Activated T-cell treated with anti-CD3 and anti-CD28 coated beads, Interleukin-2, amount 50 U/mL, for 48 hours (primary cell): ENCODE measurements at places on chromosomes 6 and 20.

DNA sequence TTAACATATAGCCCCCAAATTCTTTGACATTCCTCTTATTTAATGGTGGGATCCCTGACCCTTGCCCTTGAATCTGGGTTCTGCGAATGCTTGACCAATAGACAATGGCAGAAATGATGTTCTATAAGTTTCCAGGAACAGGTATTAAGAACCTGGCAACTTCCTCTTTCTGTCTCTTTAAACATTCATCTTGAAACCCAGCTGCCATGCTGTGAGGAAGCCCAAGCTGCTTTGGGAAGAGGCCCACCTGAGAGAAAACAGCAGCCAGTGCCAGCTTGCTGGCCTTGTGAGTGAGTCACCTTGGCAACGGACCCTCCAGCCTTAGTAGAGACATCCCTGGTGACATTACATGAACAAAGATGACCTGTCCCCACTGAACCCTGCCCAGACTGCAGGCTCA is 45.2 kb upstream of the RALY start:
- DNase-seq: no peak

GRCh38 chr6:159137676-159138075 is 31.5 kb upstream of the FNDC1 start:
- no peak for DNase-seq

DNA sequence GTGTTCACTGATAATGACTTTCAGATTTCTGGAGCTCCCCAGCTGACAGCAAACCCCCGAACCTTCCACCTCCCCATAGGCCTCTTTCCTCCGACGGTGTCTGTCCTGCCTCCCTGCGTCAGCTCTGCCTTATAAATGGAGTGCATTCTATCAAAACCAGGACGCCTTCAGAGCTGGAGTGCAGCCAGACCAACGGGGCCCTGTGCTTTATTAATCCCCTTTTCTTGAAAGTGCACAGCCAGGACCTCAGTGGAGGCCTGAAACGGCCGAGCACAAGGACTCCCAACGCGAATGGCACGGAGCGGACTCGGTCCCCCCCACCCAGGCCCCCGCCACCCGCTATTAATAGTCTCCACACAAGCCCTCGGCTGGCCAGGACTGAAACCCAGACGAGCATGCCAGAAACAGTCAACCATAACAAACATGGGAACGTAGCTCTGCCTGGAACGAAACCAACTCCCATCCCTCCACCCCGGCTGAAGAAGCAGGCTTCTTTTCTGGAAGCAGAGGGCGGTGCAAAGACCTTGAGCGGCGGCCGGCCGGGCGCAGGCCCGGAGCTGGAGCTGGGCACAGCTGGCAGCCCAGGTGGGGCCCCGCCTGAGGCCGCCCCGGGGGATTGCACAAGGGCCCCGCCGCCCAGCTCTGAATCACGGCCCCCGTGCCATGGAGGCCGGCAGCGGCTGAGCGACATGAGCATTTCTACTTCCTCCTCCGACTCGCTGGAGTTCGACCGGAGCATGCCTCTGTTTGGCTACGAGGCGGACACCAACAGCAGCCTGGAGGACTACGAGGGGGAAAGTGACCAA is 42.3 kb upstream of the NAA20 start:
- no peak for DNase-seq

DNA sequence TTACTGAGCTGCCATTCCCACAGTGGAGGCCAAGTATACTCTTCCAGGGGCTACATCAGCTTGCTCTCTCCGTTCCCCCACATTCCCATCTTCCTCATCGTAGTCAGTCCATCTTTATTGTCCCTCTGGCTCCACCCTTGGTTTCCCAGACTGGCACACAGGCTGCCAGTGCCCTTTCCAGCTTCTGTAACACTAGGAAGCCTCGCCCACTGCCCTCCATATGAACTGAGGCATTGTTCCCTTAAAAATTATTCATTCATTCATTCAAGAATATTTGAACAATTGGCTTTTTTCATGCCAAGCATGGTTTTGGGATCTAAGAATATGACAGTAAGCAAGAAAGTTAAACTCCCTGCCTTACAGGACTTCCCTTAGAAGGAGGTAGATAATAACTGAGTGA is 14.3 kb downstream of the ROS1 start:
- no peak for DNase-seq

GRCh38 chr6:130598021-130598989 is 228.9 kb upstream of the SMLR1 start:
- no peak for DNase-seq

- DNase-seq: no peak
Measured at GRCh38 chr6:132021552-132022375, 70.6 kb upstream of the CCN2 start.

DNA sequence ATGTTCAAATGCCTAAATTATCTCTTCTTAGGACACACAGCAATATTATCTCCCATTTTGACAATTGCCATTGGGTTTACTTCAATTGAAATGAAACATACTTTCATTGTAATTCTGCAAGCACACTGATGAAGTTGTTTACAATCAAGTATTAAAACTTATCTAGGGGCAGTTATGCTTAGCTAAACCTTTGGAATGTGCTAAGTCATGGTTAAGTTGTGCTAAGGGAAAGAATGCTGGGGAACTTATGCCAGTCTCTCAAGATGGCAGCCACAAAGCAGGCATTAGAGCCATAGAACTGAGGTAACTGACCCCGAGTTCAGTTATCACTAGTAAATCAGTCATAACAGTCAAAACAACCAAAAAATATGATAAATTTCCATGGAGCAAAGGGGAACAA is 59.1 kb upstream of the NT5E start:
- DNase-seq: no peak

DNA sequence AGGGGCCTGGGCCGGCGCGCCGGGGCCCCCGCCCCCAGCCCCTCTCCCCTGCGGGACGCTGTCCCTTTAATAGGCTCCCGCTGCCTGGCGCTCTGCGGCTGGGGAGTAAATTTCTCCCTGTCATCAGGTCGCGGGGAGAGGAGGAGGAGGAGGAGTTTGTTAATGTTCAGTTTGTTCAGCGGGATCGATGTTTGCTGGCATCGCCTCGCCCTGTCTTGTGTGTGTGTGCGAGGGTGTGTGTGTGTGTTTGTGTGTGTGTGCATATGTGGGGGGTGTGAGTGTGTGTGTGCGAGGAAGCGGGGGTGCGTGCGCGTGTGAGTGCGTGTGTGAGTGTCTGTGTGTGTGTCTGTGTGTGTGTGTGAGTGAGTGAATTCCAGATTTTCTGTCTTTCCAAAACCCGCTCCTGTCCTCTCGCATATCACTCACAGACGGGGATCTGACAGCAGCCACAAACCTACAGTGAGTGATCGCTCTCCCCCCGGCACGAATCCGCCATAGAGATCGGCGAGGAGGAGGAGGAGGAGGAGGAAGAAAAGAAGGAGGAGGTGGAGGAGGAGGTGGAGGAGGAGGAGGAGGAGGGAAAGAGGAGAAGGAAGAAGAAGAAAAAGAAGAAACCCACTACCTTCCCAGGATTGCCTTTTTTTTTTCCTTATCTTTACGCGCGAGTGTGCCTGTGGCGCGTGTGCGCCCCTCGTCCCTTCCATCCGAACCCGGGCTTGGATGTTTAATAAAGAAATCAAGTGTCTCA is at the start of gene TSHZ2:
TSS of gene TSHZ2 (plus strand) at position 169 of the 748 bp plus-strand sequence. CDS start 936 bp downstream, outside the sequence.
- DNase-seq: peak; percentile 68

- DNase-seq: no peak
Measured at GRCh38 chr20:36599912-36600345, 5.7 kb upstream of the RAB5IF start.

DNA sequence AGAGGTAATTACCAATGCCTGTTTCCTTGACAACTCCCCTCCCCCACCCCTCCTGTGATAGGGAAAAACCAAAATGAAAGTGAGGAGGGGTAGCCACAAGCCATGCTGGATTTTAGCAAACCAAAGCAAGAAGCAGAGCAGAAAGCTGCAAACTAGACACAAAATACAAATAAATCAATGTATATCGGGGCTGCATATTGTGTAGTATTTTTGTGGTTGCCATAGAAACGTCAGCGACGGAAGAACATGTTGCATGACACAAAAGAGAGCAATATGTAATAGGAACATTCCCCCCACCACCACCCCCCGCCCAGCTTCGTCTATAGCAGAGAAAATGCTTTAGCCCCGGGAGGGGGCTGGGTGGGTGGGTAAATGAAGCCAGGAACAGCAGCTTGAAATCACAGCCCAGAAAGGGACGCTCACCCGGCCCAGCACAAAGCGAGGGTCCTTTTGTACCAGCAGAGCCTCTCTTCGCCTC is 548 bp downstream of the AGPAT4 start:
- peak; percentile 48 for DNase-seq

- no peak for DNase-seq
Measured at GRCh38 chr6:119273272-119274196, 76.0 kb downstream of the MAN1A1 start.

- no peak for DNase-seq
Measured at GRCh38 chr6:93516441-93516840, 97.1 kb upstream of the EPHA7 start.

- DNase-seq: no peak
Measured at GRCh38 chr6:75091467-75092190, 114.2 kb downstream of the COL12A1 start.

DNA sequence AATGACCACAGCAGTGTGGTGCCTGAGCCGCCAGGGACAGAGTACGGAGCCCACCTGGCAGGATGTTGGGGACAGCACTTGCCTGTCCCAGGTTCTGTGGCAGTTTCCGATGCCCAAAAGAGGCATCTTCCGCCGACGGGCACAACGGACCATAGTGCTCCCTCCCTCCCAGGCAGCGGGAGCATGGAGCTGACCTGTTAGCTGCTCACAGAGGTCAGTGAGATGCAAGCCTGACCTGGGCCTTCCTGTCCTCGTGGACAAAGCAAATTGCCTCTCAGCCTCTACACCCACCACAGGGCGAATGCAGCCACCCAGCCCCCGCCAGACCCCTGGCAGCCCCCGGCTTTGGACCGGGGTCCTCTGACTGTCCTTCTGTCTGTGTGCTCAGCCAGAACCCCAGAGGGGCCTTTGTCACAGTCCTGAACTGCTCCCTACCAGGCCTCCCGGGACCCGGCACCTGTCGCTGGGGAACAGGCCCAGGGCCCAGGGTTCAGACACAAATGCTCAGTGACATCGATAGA is 16.2 kb upstream of the FRMD1 start:
- no peak for DNase-seq

GRCh38 chr6:150548330-150548729 is 51.4 kb upstream of the PLEKHG1 start:
- no peak for DNase-seq

DNA sequence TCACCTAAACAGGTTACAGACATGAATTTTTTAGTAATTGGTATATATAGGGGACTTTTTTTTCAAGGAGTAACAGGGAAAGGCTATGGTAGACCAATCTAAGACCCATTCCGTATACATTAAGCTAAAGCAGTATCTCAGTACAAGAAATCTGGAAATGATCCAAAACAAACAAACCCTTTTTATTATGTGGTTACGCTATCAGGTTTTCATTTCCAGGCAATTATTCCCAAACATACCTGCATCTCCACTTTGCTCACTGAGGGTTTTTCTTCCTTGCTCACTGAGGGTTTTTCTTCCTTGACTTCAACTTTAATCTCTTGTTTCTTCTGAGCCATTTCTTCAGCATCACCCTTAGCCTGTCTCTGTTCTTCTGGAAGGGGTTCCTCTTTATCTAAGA is 107.3 kb downstream of the EPB41L2 start:
- DNase-seq: no peak

DNA sequence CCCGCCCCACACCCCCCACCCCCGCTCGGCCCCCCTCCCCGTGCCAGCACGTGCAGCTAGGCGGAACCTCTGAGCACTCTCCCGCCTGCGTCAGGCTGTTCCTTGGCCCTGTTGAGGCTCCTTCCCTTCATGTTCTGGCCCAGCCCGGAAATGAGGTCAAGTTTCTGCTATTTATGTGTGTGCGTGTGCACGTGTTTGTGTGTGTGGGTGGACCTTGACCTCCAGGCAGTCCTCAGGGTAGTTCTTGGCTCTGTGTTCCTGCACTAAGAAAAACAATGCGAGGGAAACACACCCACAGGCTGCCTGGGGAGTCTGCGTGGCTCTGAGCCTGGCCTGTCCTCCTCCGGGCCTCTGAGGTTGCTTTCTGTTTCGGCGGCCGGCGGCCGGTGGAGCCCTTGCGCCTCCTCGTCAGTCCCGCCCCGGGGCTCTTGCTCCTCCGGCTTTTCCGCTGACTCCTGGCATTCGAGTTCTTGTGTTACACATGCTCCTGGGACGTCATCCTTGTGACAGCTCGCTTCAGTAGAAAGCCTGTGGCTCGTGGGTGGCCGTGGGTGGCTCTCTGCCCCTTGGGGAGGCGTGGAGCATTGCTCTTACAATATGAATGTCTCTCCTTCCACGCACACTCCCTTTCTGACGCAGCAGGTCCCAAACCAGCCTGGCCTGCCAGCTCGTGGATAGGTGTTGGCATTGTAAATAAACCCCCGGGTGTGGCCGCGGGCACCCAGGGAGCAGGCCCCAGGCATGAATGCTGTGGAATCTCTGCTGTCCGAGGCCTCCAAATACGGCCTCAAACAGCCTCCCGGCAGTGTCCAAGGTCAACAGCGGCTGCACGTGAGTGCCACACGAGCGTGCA is 10.0 kb downstream of the SLCO4A1 start:
- peak; percentile 63 for DNase-seq

DNA sequence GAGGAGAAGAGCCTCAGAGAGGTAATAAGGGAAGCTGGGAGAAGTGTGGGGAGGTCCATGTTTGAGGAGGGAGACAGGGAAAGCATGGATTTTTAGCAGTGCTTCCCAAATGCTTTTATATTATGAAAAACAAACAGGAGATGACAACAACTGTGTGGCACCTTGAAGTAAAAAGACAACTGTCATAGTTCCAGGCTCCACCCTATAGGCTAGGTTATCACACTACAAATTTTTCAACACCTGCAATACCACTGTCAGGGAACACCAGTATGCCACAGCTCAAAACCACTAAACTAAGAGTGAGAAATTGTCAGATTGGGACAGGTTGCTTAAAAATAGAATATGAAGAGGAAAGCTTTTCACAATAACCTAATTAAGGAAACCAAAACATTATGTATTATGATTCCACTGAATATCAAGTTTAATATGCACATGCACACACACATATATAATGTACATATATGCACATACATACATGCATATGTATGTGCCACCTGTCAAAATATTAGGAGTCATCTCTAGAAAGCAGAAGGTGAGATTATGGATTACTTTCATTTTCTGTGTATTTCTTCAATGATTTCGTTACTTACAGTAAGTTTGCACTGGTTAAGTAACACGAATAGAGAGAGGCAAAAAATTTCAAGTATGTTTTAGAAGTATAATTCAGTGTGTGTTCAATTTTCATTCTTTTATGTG is 261.2 kb downstream of the PTPRK start:
- no peak for DNase-seq

- DNase-seq: no peak
Measured at GRCh38 chr6:150343434-150343833, 25.4 kb upstream of the IYD start.
